Astrocyte of the spinal cord (primary cell): ENCODE measurements at places on chromosomes 6 and 20.

GRCh38 chr20:6583134-6583738, 184.2 kb upstream of the BMP2 start:
- DNase-seq, result peak; percentile 68

DNA sequence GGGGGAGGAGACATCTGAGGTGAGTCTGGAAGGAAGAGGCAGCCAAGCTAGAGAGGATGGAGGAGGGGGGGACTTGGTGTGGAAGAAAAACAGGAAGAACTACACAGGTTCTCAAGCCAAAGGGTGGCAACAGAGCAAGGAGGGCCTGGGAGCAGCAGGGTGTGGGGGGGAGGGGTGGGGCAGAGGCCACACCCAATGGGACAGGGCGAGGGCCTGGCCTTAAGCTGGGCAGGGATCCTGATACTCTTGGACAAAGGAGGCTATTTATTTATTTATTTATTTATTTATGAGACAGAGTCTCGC, 359.0 kb downstream of the ZFAND3 start:
- no peak for DNase-seq

- no peak for DNase-seq
Observed at GRCh38 chr6:98824902-98825599, 9.3 kb upstream of the POU3F2 start.

GRCh38 chr6:134315974-134316441, 1.9 kb downstream of the SGK1 start:
- no peak for DNase-seq

- no peak for DNase-seq
Observed at GRCh38 chr20:11936157-11936556, 18.5 kb downstream of the BTBD3 start.

DNA sequence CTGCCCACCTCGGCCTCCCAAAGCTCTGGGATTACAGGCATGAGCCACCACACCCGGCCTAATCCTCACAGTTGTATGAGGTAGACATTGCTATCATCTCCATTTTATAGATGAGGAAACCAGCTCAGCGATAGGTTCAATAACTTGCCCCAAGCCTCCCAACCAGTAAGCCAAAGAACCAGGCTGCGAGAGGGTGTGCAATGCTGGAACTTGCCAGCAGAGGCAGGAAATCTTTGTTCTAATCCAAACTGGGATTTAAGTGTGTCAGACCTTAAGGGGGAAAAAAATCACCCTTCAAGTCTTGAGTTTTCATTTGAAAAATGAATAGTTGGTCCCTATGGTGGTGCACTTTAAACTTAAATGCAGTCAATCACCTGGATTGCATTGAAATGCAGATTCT, 20.1 kb upstream of the RNGTT start:
- peak; percentile 45 for DNase-seq

- no peak for DNase-seq
Observed at GRCh38 chr6:90123831-90124230, 172.8 kb downstream of the BACH2 start.

- DNase-seq, result no peak
Observed at GRCh38 chr6:138594758-138595140, 95.5 kb upstream of the NHSL1 start.

- no peak for DNase-seq
Observed at GRCh38 chr6:109964949-109965348, 13.2 kb upstream of the GPR6 start.

GRCh38 chr20:51353491-51353890, 189.0 kb downstream of the NFATC2 start:
- no peak for DNase-seq
